ENCODE measurements at places on chromosomes 11 and 22. TPM values are rescaled to one million over a fixed set of nuclear protein-coding genes. Genes with fewer than 3 reads are reported as not detected.

PRSS23 gene
- 574 TPM for total RNA-seq

B3GAT1 gene
- total RNA-seq: not detected

GUCY1A2 gene
- 0.31 TPM for total RNA-seq

KBTBD4 gene
- total RNA-seq: 24.8 TPM

CCDC188 gene
- total RNA-seq: 3.5 TPM

KDM4E gene
- not detected for total RNA-seq

ZNF214 gene
- 4.7 TPM for total RNA-seq

GANAB gene
- total RNA-seq: 244 TPM

POU2AF1 gene
- total RNA-seq: not detected

MIEF1 gene
- 17.3 TPM for total RNA-seq

MS4A10 gene
- not detected for total RNA-seq

APOA4 gene
- total RNA-seq: not detected

PGA5 gene
- total RNA-seq: not detected

OR51B2 gene
- not detected for total RNA-seq

SLC22A8 gene
- not detected for total RNA-seq

KIRREL3 gene
- not detected for total RNA-seq

SLC1A2 gene
- 1.4 TPM for total RNA-seq

MS4A15 gene
- not detected for total RNA-seq

TEX54 gene
- total RNA-seq: not detected

APOL3 gene
- 34.0 TPM for total RNA-seq

FIBIN gene
- 56.8 TPM for total RNA-seq

PPM1F gene
- total RNA-seq: 49.3 TPM

FOXRED2 gene
- 7.2 TPM for total RNA-seq

LRRC74B gene
- total RNA-seq: not detected

ZNF70 gene
- total RNA-seq: 4.5 TPM

RIBC2 gene
- total RNA-seq: 1.2 TPM

PGAP2 gene
- total RNA-seq: 11.1 TPM

KRTAP5-1 gene
- total RNA-seq: not detected

MAPK11 gene
- 3.7 TPM for total RNA-seq

NCF4 gene
- not detected for total RNA-seq

GAL3ST1 gene
- not detected for total RNA-seq

EPS8L2 gene
- 31.0 TPM for total RNA-seq

CHRDL2 gene
- not detected for total RNA-seq

KCNQ1OT1 gene
- 2.3 TPM for total RNA-seq

KRTAP5-10 gene
- not detected for total RNA-seq

NUP50 gene
- total RNA-seq: 29.8 TPM

KDM4D gene
- total RNA-seq: 0.53 TPM

CUL5 gene
- total RNA-seq: 35.2 TPM

DLG2 gene
- total RNA-seq: 2.6 TPM

MUC6 gene
- not detected for total RNA-seq

MICALL1 gene
- total RNA-seq: 16.8 TPM

VPREB1 gene
- total RNA-seq: not detected

SYT7 gene
- total RNA-seq: 8.9 TPM

BARX2 gene
- not detected for total RNA-seq

ZP1 gene
- total RNA-seq: not detected

SLC5A1 gene
- not detected for total RNA-seq

MS4A7 gene
- total RNA-seq: not detected

CFAP68 gene
- total RNA-seq: 13.1 TPM

IGF2 gene
- under 0.01 TPM for total RNA-seq

HOATZ gene
- not detected for total RNA-seq

TMEM134 gene
- 21.1 TPM for total RNA-seq

TMPRSS5 gene
- total RNA-seq: under 0.01 TPM

RGL4 gene
- total RNA-seq: not detected

BEST1 gene
- total RNA-seq: 1.2 TPM

FAM180B gene
- total RNA-seq: not detected

GVQW3 gene
- total RNA-seq: 2.1 TPM

RFPL2 gene
- not detected for total RNA-seq

All from aortic smooth muscle cell (primary cell).